ENCODE measurements at places on chromosomes 12 and 14.

- DNase-seq: peak; percentile 49
These were observed 55.2 kb upstream of the CERS5 start for GRCh38 chr12:50222275-50222783.

GRCh38 chr14:69749956-69750355 lies 17.0 kb upstream of the SRSF5 start:
- DNase-seq: no peak

DNA sequence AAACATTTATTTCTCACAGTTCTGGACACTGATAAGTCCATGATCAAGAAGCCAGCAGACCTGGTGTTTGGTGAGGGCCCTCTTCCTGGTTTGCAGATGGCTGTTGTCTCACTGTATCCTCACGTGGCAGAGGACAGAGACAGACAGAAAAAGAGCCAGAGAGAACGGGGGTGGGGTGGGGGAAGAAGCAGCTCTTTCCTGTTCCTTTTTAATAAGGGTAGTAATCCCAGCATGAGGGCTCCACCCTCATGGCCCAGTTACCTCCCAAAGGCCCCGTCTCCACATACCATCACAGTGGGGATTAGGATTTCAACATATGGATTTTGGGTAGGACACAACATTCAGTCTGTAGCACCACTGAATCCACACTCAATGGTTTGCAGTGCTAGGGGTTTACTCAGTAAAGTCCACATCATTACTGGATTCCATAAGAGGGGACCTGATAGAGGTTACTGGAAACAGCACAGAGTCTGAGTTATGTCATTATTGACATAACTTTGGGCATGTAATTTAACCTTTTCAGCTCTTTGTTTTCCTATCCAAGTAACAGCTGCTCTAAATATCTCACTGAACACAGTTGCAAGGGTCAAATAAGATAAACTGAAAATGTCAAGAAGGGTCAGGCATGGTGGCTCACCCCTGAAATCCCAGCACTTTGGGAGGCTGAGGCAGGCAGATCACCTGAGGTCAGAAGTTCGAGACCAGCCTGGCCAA lies 53.2 kb downstream of the RPAP3 start:
- DNase-seq: no peak

GRCh38 chr12:131862994-131863710 lies 31.3 kb upstream of the ULK1 start:
- no peak for DNase-seq

GRCh38 chr12:21485998-21486397 lies 15.4 kb downstream of the RECQL start:
- DNase-seq: no peak

- peak; percentile 17 for DNase-seq
These were observed 14.5 kb upstream of the SLC38A2 start for GRCh38 chr12:46386877-46387629.

DNA sequence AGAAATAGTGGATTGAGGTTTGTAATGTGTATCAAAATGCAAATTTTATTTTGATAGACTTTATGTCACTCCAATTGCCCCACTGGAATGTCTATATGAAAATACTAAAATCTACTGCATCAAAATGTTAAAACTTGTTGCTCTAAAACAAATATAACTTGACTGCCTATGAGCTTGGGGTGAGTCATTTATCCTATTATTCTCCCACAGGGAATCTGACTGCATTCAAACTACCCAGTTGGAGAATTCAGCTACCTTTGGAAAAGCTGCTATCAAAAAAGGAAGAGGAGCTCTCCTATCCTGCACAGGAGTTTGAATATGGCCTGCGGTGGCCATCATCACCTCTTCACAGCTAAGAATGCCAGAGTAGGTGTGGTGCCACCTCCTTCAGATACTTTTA lies 173.1 kb downstream of the KLHL28 start:
- DNase-seq: no peak

- DNase-seq: no peak
These were observed 13.7 kb downstream of the ATXN7L3B start for GRCh38 chr12:74551291-74551690.

GRCh38 chr14:64846319-64846718 lies 33.4 kb downstream of the SPTB start:
- no peak for DNase-seq

- no peak for DNase-seq
These were observed 22.0 kb downstream of the CD9 start for GRCh38 chr12:6222078-6222654.

DNA sequence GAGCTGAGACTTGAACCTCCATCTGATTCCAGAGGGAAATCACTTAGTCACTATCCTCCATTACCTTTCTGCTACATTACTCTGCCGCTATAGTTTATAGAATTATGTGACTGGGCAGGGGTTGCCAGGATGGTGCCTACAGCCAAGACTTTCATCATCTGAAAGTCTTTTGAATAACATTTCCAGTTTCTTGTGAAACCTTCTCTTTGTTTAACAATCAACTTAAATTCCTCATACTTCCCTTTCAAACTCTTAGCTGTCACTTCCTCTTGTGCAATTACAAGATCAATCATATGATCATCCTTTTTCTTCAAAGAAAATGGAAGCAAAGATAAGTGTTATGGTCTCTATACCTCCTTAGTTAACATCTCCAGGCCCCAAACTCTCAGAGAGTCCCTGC lies 25.4 kb upstream of the PELI2 start:
- DNase-seq: no peak

DNA sequence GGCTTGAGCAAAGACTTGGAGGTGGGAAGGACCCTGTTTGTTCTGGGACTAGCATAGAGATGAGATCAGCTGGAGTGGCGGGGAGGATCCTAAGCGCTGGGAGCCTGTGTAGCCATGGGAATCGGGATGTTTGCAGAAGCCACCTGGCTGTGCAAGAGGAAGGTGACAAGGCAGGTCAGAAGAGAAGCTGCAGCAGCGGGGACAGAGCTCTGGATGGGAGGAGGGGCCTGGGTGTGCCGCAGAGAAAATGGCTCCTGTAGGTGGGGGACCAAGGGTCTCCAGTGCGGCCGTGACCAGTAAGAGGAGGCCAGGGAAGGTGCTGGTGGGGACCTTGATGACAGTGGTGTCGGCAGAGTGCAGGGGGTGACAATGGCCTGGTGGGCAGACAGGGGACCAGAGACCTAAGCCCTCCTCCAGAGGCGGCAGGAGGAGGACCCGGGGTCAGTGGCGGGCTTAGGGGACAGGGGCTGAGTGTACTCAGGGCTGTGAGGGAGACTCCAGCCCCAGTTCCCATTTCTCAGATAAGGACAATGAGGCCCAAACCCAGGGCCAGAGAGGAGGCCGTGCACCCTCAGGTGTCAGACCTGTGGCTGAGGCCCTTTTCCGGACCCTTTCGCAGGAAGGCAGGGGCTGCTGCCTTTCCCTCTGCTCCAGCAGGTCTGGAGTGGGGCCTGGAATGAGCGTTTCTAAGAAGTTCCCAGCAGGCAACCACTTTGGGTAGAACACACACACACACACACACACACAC lies 206.6 kb upstream of the RTL1 start:
- DNase-seq: no peak

- DNase-seq: no peak
These were observed 185.2 kb downstream of the AEBP2 start for GRCh38 chr12:19624491-19624890.

DNA sequence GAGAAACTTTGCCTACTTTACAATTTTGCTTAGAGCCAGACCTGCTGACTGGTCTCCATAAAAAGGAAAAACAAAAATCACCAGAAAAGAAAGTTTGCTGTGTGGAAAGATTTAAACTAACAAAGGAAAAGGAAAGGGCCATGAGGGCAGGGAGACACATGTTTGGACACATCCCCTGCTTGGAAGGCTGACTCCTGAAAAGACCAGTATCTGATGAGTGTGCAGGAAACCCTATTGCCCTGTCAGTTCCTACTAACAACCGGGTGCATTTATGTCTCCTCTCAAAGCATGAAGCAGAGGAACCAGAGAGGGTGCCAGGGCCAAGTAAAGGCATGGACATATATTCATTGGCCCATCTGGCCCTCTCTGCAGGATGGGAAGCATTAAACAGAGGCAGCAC lies 7.0 kb upstream of the STAB2 start:
- no peak for DNase-seq

GRCh38 chr14:32258336-32258993 lies 55.4 kb upstream of the RNU6-8 start:
- no peak for DNase-seq

- DNase-seq: no peak
These were observed 6.5 kb upstream of the PLXNC1 start for GRCh38 chr12:94141892-94142291.

- DNase-seq: peak; percentile 67
These were observed 9.3 kb downstream of the KRAS start for GRCh38 chr12:25241167-25242020.

DNA sequence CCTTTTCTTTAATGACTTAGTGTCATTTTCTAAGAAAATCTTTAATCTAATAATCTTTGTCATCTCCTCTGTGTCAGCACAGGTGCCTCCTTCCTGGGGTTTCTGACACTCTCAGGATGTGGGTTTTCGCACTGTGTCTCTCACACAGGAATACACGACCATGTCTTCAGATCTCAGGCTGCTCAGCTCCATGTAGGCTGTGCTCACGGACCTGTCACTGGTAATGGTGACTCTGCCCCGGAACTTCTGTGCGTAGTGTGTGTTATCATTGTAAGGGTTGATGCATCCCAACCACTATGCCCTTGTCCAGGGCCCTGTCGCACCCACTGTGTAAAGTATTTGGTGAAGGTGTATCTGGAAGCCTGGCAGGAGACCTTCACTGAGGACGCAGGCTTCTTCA lies 647.8 kb downstream of the TMEM121 start:
- peak; percentile 84 for DNase-seq

GRCh38 chr12:107329569-107330324 lies 236.4 kb upstream of the CRY1 start:
- no peak for DNase-seq

DNA sequence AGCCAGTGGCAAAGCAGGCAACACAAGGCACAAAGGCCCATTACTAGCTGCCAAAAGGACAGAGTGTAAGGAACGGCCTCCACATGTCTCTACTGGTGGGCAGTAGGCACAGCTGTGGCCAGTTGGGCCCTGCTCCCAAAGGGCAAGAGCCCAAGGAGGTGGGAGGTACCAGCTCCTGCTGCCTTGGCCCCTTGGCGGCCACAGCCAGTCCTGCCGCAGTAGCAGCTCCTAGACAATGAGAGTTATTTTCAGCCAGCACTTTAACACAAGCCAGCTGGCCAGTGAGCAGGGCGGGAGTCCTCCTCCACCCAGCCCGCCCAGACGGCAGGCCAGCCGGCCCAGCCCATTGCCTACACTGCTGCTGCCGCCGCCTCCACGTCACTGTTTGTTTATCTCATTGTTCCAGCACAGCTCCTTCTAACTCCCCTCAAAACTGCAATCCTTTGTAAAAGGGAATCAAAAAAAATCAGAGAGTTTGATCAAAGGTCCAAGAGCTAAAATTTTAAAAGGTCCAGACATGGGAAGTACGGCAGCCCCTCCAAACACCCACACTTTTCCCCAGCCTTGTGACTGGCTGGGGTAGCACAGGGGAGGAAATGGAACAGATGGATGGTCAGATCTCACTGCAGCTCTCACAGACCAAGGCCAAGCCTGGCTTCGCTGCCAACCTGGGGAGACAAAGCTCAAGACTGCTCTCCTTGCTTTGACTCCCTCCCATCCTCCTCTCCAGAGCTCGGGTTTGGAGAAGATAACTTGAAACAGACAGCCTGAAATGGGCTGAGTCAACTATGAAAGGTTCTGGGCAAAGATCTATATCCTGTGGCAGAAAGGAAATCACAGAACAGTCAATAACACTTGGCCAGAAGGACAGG lies 33.5 kb downstream of the FMNL3 start:
- DNase-seq: no peak

DNA sequence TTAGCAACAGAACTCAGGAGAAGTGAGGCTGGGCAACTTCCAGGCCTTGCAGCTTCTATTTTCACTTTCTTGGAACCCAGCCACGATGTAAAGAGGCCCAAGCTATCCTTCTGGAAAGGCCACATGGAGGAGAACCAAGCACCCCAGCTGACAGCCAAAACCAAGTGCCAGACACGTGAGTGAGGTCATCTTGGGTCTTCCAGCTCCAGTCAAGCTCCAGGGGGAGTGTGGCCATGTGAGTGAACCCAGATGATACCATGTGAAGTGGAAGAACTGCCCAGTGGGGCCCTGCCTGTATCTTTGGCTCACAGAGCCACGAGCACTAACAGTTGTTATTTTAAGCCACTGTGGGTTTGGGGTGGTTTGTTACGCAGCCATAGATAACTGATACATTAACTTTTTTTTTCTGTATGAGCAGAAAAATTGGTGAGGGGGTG lies 126.8 kb upstream of the MAP1LC3B2 start:
- DNase-seq: no peak

- no peak for DNase-seq
These were observed 10.1 kb upstream of the NR2C1 start for GRCh38 chr12:95083471-95083870.

DNA sequence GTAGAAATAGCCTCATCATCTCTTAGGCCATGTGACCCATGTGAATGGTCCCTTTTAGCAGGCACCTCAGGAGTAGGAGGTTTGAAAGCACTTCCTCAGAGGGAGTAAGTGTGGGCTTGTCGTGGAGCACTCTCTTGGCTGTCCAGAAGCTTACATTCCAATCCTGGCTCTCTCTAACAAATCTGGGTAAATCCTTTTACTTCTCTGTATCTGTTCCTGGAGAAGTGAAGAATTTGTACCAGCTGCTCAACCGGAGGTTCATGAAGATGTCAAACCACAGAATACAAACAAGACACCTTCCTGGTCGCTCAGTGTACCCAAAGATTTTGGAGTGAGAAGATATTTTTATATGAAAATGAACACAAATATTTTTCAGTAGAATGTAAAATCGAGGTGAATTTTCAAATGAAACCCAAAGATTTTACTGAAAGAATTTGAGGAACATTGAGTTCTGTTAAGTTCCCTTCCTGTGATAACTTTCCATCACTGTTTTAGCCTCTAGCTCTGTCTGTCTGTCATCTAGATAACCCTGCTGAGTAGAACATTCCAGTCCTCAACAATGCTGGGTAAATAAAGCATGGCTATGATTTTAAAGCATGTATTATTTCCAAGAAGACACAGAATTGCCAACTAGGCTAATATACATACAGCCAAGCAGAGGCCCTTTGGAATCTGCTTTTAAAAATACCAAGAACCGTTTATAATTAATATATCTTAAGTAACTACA lies 263.9 kb upstream of the RGS6 start:
- DNase-seq: no peak

GRCh38 chr12:118456741-118457140 lies 80.4 kb downstream of the SUDS3 start:
- DNase-seq: no peak

DNA sequence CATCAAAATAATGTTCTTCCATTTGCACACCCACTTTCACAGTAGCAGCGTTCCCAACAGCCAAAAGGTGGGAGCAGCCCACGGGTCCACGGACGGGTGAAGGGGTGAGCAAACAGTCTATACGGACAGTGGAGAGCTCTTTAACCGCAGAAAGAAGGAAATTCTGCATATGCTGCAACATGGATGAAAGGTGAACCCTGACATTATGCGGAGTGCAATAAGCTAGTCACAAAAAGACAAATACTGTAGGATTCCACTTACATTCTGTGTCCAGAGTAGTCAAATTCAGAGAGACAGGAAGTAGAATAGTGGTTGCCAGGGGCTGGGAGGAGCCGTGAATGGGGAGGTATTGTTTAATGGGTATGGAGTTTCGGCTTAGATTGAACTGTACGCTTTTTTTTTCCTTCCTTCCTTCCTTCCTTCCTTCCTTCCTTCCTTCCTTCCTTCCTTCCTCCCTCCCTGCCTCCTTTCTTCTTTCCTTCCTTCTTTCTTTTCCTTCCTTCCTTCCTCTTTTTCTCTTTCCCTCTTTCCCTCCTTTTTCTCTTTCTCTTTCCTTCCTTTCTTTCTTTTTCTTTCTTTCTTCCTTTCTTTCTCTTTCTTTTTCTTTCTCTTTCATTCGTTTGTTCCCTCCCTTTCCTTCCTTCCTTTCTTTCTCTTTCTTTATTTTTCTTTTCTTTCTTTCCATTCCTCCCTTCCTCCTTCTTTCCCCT lies 15.8 kb upstream of the ANKRD9 start:
- peak; percentile 39 for DNase-seq

All from CD4-positive, alpha-beta T cell treated with Interleukin-4 for 4 hours (primary cell).